ENCODE measurements at places on chromosomes 6 and 20. TPM values are rescaled to one million over a fixed set of nuclear protein-coding genes. Genes with fewer than 3 reads are reported as not detected.

RHAG gene
- not detected for total RNA-seq

FKBP5 gene
- total RNA-seq = 40.0 TPM

CALHM4 gene
- not detected for total RNA-seq

PGK2 gene
- total RNA-seq = not detected

ZFP57 gene
- 1.7 TPM for total RNA-seq

ENPP1 gene
- 0.98 TPM for total RNA-seq

POU5F1 gene
- total RNA-seq = 0.68 TPM

DAAM2 gene
- 0.14 TPM for total RNA-seq

MOG gene
- not detected for total RNA-seq

SYTL3 gene
- total RNA-seq = 0.70 TPM

LKAAEAR1 gene
- not detected for total RNA-seq

FAM209B gene
- 0.33 TPM for total RNA-seq

VSTM2L gene
- total RNA-seq = 0.51 TPM

COL12A1 gene
- 3.7 TPM for total RNA-seq

OXT gene
- total RNA-seq = not detected

BTNL2 gene
- total RNA-seq = not detected

ECT2L gene
- total RNA-seq = not detected

PHACTR3 gene
- 1.3 TPM for total RNA-seq

SIRPB1 gene
- 0.17 TPM for total RNA-seq

LST1 gene
- total RNA-seq = 0.37 TPM

RAET1G gene
- not detected for total RNA-seq

TP53TG5 gene
- not detected for total RNA-seq

GPX5 gene
- not detected for total RNA-seq

Measured in dermis blood vessel endothelial cell (primary cell).